DMS53 (cell line): ENCODE measurements at places on chromosomes 7 and 10.

GRCh38 chr10:13784067-13784466, 197.3 kb downstream of the PRPF18 start:
- DNase-seq = no peak

- DNase-seq = peak; percentile 19
Observed at GRCh38 chr10:116270771-116271592, 2.0 kb downstream of the GFRA1 start.

GRCh38 chr7:117279931-117280557, 42.8 kb downstream of the WNT2 start:
- no peak for DNase-seq

- no peak for DNase-seq
Observed at GRCh38 chr10:8269976-8270375, 215.5 kb downstream of the GATA3 start.

DNA sequence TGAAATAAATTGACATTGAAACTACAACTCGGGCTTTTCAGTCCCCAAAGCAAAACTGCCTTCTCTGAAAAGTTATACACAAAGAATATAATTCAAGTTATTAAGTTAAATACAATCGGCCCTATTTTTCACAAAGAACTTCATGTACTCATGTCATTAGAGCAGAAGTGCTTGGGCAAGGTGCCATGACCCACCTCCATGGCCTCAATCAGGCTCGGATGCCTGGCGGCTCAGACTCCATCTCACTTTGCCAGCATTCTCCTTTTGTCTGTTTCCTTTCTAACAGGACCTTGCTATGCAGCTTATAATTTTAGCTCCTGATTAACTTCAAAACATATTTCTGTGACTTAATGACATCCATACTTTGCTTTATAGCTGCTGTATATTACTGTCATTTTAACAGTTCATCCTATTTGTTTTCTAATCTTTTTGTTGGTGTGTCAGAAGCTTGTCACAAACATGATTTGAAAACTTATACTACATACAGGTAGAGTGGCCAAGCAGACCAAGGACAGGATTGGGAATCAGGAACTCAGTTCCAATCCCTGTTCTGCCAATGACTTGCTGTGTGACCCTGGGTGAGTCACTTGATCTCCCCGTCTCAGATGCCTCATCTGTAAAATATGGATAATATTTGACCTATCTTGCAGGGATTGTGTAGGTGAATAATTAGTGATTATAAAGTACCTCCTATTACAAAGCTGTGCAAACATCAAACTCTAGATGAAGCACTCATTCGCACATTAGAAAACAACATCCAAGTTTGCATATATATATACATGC, 60.8 kb upstream of the ITGA8 start:
- no peak for DNase-seq

GRCh38 chr10:31977440-31978155, 49.0 kb upstream of the ARHGAP12 start:
- peak; percentile 56 for DNase-seq

- peak; percentile 51 for DNase-seq
Observed at GRCh38 chr10:100670828-100671479, 74.4 kb upstream of the PAX2 start.
